ENCODE measurements at places on chromosomes 3 and 15.

DNA sequence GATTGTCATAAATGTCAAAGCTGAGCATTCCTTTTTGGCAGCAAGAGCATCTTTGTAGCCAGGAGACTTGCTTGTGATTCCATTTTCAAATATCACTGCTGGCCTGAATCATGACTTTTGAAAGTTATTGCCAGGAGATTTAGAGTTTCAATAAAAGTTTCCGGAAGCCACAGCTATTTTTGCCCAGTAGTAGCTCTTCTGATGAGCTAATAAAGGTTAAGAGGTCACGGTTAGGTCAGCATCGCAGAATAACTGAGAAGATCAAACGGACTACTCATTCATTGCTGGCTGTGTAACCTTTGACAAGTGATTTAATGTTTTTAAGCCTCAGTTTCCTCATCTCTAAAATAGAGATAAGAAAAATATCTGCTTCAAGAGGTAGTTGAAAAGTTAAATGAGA is 105.1 kb upstream of the ETV5 start:
- DNase-seq, result no peak

- no peak for DNase-seq
Observed at GRCh38 chr3:46356909-46357308, 3.0 kb downstream of the CCR2 start.

- DNase-seq, result no peak
Observed at GRCh38 chr15:22788004-22788403, 1.6 kb downstream of the NIPA1 start.

- DNase-seq, result no peak
Observed at GRCh38 chr3:78148986-78149717, 1109.3 kb downstream of the ROBO2 start.

GRCh38 chr3:80052271-80052670 is 284.5 kb upstream of the ROBO1 start:
- DNase-seq, result no peak

DNA sequence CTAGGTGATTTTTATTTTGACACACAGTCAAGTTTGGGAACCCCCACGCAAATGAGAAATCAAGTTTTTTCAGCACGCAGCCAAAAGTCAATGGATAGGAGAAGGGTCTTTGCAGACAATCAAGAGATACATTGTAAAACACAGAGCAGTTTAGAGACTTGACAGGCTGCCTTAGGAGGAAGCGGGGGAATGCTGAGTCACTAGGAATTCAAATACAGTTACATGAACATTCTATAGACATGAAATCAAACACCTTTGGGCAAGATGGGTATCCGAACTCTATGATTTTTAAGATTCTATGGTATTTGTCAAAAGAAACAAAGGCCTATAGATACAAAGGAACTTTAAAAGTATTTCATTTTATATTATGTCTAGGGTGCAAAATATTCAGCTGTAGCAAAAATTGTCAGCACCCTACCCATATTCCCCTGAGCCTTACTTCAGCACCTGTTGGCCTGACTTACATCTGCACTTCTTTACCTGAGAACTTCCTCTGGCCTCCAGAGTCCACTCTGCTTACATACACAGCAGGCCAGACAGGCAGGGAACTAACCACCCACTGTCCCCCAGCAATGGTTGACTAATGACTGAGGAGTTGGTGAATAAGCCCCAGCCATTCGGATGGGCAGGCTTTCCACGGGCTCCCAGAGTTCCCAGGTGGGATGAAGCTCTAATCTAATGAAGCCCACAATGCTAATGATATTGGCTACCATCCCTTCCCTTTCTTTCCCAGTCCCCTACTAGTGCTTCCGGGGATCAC is 289.3 kb upstream of the RORA start:
- no peak for DNase-seq

All from KBM-7 (cell line).